ENCODE measurements at places on chromosomes 13 and 19.

GRCh38 chr19:35648017-35648961 lies at the start of gene COX6B1:
Gene COX6B1, plus strand, starts transcription at chr19:35648323. Its CDS starts 2,921 bp downstream, at chr19:35651244.
- peak; percentile 94 for DNase-seq

GRCh38 chr19:11137542-11138384 lies 17.8 kb downstream of the SPC24 start:
- peak; percentile 95 for DNase-seq

DNA sequence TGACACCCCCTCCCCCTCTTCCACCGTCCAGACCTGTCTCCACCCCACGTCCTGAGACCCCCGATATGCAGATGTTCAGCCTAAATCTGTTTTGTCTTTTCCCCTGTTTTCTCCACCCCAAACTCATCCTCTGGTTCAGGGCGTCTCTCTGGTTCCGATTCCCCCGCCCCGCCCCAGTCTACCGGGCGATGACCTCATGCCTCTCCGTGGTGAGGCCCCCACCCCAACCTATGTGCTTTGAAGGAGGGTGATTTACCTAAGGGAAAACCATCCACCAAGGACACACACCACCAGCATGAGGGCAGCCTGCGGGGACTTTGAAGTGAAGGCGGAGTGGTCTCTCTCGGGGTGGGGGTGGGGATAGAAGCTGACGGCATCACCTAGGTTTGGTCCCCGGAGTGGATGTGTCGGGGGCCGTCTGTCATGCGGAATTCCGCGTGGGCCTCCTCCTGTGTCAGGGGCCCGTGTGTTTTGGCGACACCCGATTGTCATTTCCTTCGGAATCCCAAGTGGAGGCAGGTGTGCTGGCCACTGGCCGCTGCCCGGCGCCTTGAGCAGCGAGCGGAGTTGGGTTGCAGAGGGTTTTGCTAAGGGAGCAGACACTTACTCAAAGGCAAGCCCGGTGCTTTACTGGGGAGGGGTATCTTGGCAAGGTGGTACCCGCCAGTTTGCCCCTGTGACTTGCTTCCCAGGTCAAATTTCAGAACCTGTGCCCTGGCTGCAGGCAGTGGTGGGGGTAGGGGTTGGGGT lies 1.4 kb downstream of the FZR1 start:
- DNase-seq = peak; percentile 35

- no peak for DNase-seq
These were observed 4.4 kb downstream of the CILP2 start for GRCh38 chr19:19542507-19542906.

GRCh38 chr13:24127116-24127631 lies 33.3 kb upstream of the SPATA13 start:
- no peak for DNase-seq

DNA sequence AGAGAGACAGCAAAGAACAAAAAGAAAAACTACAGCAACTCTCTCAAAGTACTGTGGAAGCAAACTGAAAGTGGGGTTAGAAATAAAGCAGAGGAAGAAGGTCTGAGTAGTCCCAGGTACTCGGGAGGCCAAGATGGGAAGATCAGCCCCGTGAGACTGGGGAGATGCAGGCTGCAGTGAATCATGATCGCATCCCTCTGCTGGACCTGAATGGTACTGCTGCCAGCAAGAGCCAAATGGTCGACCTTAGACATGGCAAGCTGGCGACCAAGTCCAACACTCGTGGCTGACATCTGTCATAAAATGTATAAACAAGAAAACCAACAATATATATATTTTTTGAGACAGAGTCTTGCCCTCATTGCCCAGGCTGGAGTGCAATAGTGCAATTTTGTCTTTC lies 33.7 kb upstream of the ZNF724 start:
- peak; percentile 47 for DNase-seq

GRCh38 chr13:40697711-40698110 lies 31.3 kb upstream of the FOXO1 start:
- DNase-seq = no peak

DNA sequence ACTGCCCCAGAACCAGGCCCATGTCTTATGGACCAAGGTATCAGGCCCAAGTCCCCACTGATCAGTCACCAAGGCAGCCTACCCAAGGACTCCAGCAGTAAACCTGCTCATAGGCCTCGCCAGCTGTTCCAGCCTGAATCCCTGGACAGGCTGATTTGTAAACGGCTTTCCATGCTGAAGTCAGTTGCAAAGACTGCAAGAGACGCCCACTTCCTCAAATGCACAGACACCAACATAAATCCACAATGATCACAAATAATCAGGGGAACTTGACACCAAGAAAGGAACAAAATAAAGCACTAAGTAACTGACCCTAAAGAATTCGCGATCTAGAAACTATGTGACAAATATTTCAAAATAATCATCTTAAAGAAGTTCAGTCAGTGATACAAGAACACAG lies 75.2 kb downstream of the RXFP2 start:
- no peak for DNase-seq

GRCh38 chr13:43472980-43473379 lies 313.8 kb downstream of the ENOX1 start:
- DNase-seq = no peak

GRCh38 chr13:37640499-37640898 lies 41.9 kb upstream of the POSTN start:
- DNase-seq = peak; percentile 9

GRCh38 chr13:45258334-45258675 lies 57.5 kb upstream of the KCTD4 start:
- no peak for DNase-seq

GRCh38 chr13:30798776-30799355 lies 63.5 kb downstream of the ALOX5AP start:
- no peak for DNase-seq

DNA sequence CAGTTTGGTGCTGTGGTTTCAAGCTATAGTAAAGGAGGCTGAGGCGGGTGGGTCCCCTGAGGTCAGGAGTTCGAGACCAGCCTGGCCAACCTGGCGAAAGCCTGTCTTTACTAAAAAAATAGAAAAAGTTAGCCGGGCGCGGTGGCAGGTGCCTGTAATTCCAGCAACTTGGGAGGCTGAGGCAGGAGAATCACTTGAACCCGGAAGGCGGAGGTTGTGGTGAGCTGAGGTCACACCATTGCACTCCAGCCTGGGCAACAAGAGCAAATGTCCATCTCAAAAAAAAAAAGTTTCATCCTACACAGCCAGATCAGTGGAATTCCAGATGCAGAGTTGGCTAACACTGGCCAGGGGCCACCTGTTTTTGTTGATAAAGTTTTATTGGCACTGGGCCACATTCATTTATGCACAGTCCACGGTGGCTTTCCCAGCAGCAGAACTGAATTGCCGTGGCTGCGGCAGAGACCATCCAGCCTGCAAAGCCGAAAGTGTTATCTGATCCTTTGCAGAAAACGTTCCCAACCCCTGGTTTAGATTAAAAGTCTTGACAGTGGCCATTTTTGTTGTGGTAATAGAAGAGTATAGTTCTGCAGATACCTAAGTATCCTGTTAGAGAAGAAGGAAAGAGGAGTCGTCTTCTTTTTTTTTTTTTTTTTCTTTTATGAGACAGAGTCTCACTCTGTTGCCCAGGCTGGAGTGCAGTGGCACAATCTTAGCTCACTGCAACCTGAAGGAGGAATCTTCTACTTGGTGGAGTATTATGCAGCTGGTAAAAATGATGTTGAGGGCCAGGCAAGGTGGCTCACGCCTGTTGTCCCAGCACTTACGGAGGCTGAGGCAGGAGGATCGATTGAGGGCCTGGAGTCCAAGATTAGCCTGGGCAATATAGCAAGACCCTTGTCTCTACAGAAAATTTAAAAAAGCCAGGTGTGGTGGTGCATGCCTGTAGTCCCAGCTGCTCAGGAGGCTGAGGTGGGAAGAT lies 8.7 kb downstream of the NCLN start:
- no peak for DNase-seq

- peak; percentile 86 for DNase-seq
These were observed 81.5 kb downstream of the RYR1 start for GRCh38 chr19:38514812-38515633.

GRCh38 chr19:56145698-56146097 lies 4.6 kb downstream of the ZNF444 start:
- no peak for DNase-seq

DNA sequence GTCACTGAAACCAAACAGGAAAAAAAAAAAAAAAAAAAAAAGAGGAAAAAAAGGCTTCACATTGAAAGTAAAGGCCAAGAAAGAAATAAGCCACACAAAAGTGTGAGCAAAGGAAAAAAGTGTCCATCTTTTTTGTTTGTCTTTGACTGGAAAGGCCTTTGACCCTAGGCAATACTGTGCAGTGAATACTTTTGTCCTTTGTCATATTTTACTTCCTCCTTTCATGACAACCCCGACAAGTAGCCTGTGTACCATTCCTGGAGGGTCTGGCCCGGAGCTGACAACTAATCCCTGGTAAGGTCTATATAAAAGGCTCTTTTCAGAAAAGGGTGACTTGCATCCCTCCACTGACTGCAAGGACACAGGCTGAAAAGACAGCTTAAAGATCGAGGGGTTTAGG lies 12.9 kb upstream of the MICU2 start:
- peak; percentile 27 for DNase-seq

- no peak for DNase-seq
These were observed 65.8 kb downstream of the KATNAL1 start for GRCh38 chr13:30241532-30241931.

GRCh38 chr13:99830931-99831330 lies 140.6 kb downstream of the ZIC5 start:
- no peak for DNase-seq

DNA sequence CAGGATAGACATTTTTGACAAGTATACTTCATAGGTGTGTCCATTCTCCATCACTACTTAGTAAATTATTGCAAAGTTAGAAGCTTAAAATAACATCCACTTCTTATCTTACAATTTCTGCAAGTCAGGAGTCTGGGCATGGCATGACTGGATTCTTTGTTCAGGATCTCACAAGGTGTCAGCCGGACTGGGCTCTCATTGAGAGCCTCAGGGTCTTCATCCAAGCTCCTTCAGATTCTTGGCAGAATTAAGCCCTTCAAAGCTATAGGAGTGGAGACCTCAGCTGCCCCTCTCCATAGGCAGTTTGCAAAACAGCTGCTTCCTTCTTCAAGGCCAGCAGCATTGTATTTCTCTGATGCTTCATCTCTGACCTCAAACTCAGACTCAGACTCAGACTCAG lies 9.1 kb upstream of the SIN3B start:
- DNase-seq = no peak

DNA sequence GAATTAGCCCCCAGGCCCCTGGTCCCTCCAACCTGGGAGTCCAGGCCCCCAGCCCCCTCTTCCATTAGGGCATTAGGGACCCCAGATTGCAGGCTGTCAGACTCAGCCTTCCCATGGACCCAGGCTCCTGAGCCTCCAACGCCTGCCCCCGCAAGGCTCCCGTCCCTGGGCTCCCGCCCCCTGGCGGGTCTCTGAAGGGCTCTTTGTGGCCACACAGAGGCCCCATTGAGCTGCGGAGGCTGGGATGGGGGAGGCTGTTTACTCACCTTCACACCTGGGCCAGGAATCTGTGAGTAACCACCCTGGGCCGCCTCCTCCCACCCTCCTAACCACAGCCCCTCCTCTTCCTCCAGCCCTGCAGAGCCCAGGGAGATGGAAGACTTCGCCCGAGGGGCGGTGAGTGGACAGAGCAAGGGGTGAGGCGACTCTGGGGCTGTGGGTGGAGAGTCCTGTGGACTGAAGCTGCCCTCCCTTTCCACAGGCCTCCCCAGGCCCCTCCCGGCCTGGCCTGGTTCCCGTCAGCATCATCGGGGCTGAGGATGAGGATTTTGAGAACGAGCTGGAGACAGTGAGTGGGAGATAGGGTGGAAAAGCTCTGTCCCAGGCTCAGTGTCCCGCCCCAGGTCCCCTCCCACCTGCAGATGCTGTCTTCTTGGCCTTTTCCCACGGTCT lies 4.9 kb downstream of the ARHGEF1 start:
- peak; percentile 43 for DNase-seq

DNA sequence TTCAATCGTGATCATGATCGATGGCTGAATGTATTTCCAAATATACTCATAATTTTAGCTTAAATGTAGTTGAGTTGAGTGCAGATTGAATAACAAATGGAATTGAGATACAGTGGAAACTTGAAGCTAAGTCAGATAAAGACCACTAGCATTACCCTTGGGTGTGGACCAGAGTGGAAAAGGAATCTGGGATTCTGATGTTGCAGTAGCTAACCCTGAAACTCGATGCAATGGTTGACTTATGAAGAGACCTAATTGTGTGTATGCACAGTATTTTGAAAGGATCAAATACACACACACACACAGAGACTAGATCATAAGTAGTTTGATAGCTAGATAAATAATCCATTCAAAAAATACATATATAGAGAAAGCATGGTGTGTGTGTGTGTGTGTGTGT lies 135.8 kb downstream of the RXFP2 start:
- no peak for DNase-seq

DNA sequence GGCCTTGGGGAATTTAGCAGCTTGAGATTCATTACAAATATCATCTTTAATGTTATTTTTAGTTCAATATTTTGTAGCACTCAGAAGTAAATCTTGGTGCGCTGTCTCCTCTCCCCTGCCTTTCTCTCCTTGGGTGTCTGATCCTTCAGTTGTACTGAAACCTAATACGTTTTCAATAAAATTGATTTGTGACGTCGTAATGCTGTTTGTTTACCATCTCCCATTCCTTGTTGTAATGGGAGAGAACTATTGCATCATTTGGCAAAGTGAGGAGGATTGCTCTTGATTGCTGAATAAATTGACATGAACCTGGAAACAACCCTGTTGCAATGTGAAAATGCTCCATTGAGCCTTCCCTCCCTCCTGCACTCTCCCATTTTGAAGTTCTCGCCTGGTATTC lies 43.2 kb upstream of the TSHZ3 start:
- DNase-seq = peak; percentile 60

GRCh38 chr19:8391198-8392016 lies 1.2 kb downstream of the RAB11B start:
- DNase-seq = no peak

DNA sequence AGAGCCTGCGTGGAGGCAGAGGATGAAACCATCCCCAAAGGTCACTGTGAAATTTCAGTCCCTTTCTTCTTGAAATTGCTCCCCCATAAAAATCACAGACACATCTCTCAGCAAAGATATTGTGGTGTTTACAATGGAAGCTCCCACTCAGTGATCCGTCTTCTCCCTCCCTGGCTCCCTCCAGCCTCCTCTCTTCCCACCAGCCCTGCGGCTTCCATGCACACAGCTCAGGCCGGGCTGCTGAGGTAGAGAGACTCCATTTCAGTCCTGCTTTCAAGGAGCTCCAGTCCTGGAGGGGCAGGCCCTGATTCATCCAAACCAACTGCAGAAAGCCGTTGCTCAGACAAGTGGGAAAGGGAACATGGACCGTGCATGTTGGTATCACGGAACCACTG lies 24.0 kb upstream of the MIER2 start:
- DNase-seq = no peak

- DNase-seq = no peak
These were observed 750 bp downstream of the RAB20 start for GRCh38 chr13:110560601-110561343.

- no peak for DNase-seq
These were observed 3.9 kb upstream of the KBTBD6 start for GRCh38 chr13:41136396-41137031.

- DNase-seq = no peak
These were observed 2.7 kb downstream of the SIPA1L3 start for GRCh38 chr19:37909661-37910199.

DNA sequence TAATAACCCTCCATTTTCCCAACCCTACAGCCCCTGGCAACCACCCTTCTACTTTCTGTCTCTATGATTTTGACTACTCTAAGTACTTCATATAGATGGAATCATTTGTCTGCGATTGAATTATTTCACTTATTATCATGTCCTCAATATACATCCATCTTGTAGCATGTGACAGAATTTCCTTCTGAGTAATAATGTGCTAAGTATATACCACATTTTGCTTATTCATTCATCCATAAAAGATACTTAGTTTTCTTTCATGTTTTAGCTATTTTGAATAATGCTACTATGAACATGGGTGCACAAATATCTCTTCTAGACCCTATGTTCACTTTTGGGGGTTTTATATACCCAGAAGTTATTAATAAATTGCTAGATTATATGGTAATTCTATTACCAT lies 17.4 kb upstream of the NDFIP2 start:
- DNase-seq = no peak
